GM12878 (cell line): ENCODE measurements at places on chromosomes 1 and 21. TPM values are rescaled to one million over a fixed set of nuclear protein-coding genes. Genes with fewer than 3 reads are reported as not detected.

The THEMIS2 gene
- 50.5 and 58.7 TPM in 2 replicates for total RNA-seq

- no peak overlapping the region for H3K27ac ChIP-seq
- no peak for DNase-seq
- H3K4me3 ChIP-seq: no peak overlapping the region
These were observed 83.6 kb upstream of the SLC25A33 start for GRCh38 chr1:9455487-9456234.

The UBIAD1 gene
- total RNA-seq: 20.6 and 23.9 TPM in 2 replicates

DNA sequence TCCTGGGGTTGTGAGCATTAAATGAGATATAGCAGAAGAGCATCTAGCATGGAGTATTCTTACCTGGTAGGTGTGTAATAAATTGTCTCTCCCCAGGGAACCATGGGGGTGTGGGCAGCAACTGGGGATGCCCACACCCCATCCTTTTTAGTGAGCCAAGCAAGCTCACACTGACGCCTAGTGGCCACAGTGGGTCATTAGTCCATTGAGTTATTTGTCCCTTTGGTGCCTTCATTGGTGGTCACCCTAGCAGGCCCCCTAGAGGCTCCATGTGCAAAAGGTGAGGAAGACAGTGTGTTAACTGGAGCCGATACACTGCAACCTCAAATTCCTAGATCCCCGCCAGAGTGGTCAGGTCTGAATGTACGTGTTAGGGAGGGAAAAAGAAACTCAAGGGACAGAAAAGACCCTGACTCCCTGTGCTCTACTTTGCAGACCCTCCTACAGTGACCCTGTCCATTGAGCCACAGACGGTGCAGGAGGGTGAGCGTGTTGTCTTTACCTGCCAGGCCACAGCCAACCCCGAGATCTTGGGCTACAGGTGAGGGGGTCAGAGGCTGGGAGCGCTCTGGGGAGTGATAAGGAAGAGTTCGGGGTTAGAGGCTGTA lies 93.3 kb upstream of the CD1D start:
- no peaks in the 10 kb centered on the region for H3K4me1 ChIP-seq
- no peak overlapping the region for H3K27ac ChIP-seq
- H3K27me3 ChIP-seq: no peaks in the 10 kb centered on the region

The CHD5 gene
- total RNA-seq: 0.19 and 0.49 TPM in 2 replicates

The TCP10L gene
- total RNA-seq: 0.35 TPM in 1 of 2 replicates, not detected in the other

The NBPF3 gene
- 4.0 TPM in 2 replicates for total RNA-seq

DNA sequence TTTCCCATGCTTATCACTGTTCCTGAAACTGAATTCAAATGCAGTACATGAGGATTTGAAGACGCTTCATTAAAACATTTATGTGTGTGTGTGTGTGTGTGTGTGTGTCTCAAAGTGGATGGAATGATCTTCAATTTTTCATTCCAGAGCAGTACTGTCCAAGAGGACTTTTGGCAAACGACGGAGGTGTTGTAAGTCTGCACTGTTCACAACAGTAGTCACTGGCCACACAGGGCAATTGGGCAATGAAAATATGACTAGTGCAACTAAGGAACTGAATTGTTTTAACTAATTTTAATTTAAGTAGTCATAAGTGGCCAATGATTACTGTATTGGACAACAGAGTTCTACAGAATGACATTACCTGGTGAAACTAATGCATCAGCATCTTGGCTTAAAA lies 5.0 kb downstream of the TAF5L start:
- peaks cover 24% of the 10 kb centered on the region for H3K4me1 ChIP-seq
- H3K27me3 ChIP-seq: no peaks in the 10 kb centered on the region
- H3K27ac ChIP-seq: no peak overlapping the region
- no peak for DNase-seq

DNA sequence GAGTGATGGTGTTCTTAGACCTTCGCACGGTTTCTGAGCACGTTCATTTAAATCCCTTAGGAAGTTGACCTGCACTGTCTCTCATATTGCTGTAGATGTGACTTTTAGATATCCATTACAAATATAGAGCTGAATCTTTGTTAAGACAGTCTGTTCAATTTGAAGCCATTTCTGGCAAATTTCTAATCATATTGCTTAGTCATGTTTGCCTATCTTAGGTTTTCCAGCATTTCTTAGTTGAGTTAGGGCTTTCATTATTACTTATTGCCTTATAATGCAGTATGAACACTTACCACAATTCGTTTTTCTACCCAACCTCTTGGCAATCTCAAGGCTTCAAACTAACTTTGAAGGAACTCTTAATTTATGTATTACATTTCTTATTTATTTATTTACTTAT lies 78.5 kb upstream of the PGD start:
- no peak overlapping the region for H3K4me3 ChIP-seq
- DNase-seq: no peak
- no peaks in the 10 kb centered on the region for H3K36me3 ChIP-seq

DNA sequence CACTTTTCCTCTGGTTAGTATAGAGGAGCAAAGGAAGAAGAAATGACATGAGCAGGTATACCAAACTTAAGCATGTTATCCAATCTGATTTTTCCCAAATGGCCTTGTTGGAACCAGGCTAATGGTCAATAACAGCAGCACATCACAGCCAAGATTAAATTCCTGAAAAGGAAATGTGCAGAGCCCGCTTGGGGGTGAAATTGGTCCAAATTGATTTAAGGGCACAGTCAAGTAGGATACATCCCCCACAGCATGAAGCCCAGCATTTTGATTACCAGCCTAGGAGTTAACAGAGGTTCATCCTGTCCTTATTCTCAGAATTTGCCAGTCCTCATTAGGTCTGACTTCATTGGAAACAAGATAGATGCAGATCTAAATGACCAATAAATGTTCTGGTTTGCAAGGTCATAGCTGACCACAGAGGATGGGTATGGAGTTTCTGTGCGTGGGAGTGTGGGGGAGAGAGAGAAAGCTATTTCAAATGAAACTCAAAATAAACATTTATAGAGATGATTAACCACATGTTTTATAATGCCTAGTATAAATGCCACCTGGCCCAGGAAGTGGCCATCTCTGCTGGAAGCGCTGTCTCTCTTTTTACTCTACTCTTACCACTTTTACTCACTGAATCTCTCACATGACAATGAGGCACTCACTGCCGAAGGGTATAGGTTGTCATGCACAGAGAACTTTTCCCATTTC lies 38.7 kb downstream of the RGS5 start:
- no peaks in the 10 kb centered on the region for H3K27me3 ChIP-seq
- H3K4me3 ChIP-seq: no peak overlapping the region
- H3K27ac ChIP-seq: no peak overlapping the region
- H3K4me1 ChIP-seq: no peaks in the 10 kb centered on the region
- no peaks in the 10 kb centered on the region for H3K36me3 ChIP-seq

DNA sequence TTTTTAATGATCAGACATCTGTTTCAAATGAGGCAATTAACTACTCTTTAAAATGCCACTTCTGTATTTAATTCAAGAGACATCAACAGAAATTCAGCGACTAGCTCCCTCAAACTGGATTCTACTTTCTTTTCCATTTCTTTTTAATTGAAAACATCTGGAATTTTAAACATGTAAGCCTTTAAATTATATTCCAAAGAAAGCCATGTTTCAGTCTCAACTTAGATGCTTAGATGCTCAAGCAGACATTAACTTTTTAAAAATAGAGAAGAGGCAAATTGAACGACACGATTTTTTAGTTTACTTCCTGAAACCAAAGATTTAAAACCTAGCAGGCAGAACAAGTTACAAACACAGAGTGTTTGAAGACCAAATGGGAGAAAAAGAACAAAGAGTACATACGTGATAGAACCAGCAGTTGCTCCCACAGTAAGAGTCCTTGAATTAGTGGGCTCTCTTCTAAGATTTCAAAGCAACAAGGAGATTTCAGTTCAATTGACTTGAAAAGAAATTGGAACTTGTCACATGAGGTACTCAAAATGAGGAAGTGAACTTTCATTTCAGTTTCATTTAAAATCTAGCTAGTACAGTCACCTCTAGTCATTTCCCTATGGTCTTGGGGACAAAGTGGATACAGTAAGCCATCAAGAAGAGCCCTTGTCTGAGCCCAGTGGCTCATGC lies at the start of gene CTSS:
Gene CTSS (minus strand): TSS at position 483 of the 681 bp plus-strand sequence. CDS start 1,015 bp downstream, outside the sequence.
- H3K4me1 ChIP-seq: peaks cover 9% of the 10 kb centered on the region
- H3K4me3 ChIP-seq: peak within 1 kb of the TSS; percentile 77
- peaks cover 3% of the 10 kb centered on the region; the same call in 1 of the 2 replicates for H3K36me3 ChIP-seq

The EPS8L3 gene
- 0.43 TPM in 1 of 2 replicates, not detected in the other for total RNA-seq

GRCh38 chr1:246219508-246220030 lies 287.5 kb downstream of the SMYD3 start:
- H3K4me3 ChIP-seq: no peak overlapping the region
- no peaks in the 10 kb centered on the region for H3K27me3 ChIP-seq
- H3K36me3 ChIP-seq: peaks cover 3% of the 10 kb centered on the region
- DNase-seq: no peak
- no peak overlapping the region for H3K27ac ChIP-seq
- peaks cover 6% of the 10 kb centered on the region; the same call in 1 of the 2 replicates for H3K4me1 ChIP-seq

The USP21 gene
- 23.7 and 28.6 TPM in 2 replicates for total RNA-seq

- DNase-seq: peak; percentile 83
- peaks cover 4% of the 10 kb centered on the region for H3K36me3 ChIP-seq
- H3K27me3 ChIP-seq: no peaks in the 10 kb centered on the region
- peak within 1 kb of the TSS; percentile 99 for H3K4me3 ChIP-seq
- H3K27ac ChIP-seq: peak within 1 kb of the TSS; percentile 83
- peaks cover 6% of the 10 kb centered on the region for H3K4me1 ChIP-seq
These were observed at the start of gene MFN2 for GRCh38 chr1:11979851-11980675. Gene MFN2, plus strand, starts transcription at chr1:11980444. Its CDS starts 8,725 bp downstream, at chr1:11989169.

DNA sequence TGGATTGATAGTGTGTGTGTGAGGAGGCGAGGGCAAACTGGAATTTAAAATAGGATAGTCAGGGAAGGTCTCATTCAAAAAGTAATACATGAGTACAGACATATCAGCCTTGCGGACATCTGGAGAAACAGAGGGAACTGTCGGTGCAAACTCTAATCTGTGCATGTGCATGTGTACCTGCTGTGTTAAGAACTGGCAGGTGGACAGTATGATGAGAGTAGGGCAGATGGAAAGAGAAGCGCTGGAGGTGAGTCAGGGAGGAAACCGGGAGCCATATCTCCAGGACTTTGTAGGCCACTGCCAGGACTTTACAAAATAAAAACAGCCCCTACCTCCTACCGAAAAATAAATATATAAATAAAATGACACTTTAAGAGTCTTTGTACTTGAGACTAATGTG lies 31.3 kb upstream of the MYBPHL start:
- H3K27me3 ChIP-seq: no peaks in the 10 kb centered on the region
- DNase-seq: no peak
- H3K36me3 ChIP-seq: no peaks in the 10 kb centered on the region

- H3K4me3 ChIP-seq: no peak overlapping the region
- no peak for DNase-seq
- H3K36me3 ChIP-seq: no peaks in the 10 kb centered on the region
- no peak overlapping the region for H3K27ac ChIP-seq
- H3K4me1 ChIP-seq: no peaks in the 10 kb centered on the region
These were observed 57.4 kb upstream of the NRIP1 start for GRCh38 chr21:15122241-15122640.

GRCh38 chr1:240258910-240259309 lies 167.2 kb downstream of the FMN2 start:
- H3K36me3 ChIP-seq: no peaks in the 10 kb centered on the region
- no peak overlapping the region for H3K4me3 ChIP-seq
- no peak overlapping the region for H3K27ac ChIP-seq
- H3K4me1 ChIP-seq: no peaks in the 10 kb centered on the region
- no peak for DNase-seq

GRCh38 chr1:206816390-206817287 lies 44.3 kb upstream of the IL10 start:
- H3K4me3 ChIP-seq: no peak overlapping the region
- peak; percentile 73 for DNase-seq
- peak overlapping the region; percentile 43; the same call in 1 of the 2 replicates for H3K27ac ChIP-seq
- no peaks in the 10 kb centered on the region for H3K27me3 ChIP-seq
- H3K4me1 ChIP-seq: peaks cover 27% of the 10 kb centered on the region

GRCh38 chr1:214187933-214188332 lies 93.0 kb upstream of the SMYD2 start:
- no peak overlapping the region for H3K27ac ChIP-seq
- no peak overlapping the region for H3K4me3 ChIP-seq

- H3K27me3 ChIP-seq: no peaks in the 10 kb centered on the region
- no peaks in the 10 kb centered on the region for H3K36me3 ChIP-seq
- H3K4me3 ChIP-seq: peak overlapping the region; percentile 25; the same call in 1 of the 2 replicates
- H3K4me1 ChIP-seq: peaks cover 71% of the 10 kb centered on the region
- H3K27ac ChIP-seq: peak overlapping the region; percentile 100
These were observed 18.0 kb upstream of the BTG2 start for GRCh38 chr1:203287109-203287893.

DNA sequence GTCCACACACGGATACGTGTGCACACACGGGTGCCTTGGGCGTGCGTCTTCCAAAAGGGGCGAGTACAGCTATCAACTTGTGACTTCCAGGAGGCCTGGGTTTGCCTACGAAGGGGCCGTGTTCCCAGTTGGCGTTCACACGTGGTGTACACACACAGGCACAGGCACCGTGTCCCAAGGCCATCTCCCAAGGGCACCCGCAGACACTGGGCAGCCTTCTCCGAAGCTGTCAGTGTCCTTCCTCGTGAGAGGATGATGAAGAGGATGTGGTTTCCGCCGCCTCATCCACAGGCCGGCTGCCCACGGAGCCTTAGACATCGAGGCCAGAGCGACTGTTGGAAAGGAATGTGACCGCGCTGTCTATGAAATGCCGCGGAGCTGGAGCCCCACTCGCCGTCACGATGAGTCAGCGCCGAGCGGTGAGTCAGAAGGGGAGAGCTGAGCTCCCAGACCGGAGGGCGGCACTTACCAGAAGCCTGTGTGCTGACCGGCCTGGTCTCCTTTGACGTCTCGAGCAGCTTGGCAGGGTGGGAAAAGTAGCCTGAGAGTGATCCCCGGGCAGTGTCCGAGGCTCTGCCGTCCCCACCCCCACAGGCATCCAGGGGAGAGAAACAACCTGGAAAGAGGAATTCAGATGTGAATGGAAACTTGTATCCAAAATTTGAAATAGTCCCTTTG lies 141.4 kb upstream of the ARHGEF16 start:
- no peaks in the 10 kb centered on the region for H3K36me3 ChIP-seq
- H3K27me3 ChIP-seq: no peaks in the 10 kb centered on the region
- no peak overlapping the region for H3K27ac ChIP-seq
- DNase-seq: no peak
- no peaks in the 10 kb centered on the region for H3K4me1 ChIP-seq

DNA sequence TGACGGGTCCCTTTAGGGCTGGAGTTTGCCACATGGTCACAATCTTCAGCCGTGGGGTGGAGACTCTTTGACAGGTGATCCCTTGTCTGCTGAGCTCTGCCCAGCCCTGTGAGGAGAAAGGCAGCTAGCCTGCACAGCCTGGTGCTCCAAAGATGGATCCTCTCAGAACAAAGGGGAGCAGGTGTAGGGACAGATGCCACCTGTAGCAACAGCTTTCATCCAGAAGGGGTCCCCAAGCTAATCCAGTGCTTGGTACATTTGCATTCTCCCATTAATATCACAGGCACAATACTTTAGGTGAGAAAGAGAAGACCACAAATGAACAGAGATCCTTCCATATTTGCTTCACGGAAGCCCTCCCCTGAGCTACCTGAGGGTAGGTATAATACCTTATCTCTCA lies 93.2 kb downstream of the CCDC185 start:
- no peak for DNase-seq
- peaks cover 4% of the 10 kb centered on the region; the same call in 1 of the 2 replicates for H3K4me1 ChIP-seq
- no peaks in the 10 kb centered on the region for H3K36me3 ChIP-seq
- no peaks in the 10 kb centered on the region for H3K27me3 ChIP-seq
- no peak overlapping the region for H3K4me3 ChIP-seq

The LY9 gene
- total RNA-seq: 8.9 and 11.0 TPM in 2 replicates

- H3K36me3 ChIP-seq: no peaks in the 10 kb centered on the region
- H3K4me3 ChIP-seq: no peak overlapping the region
- no peak for DNase-seq
These were observed 38.7 kb downstream of the DSTYK start for GRCh38 chr1:205172729-205173366.
